ENCODE measurements at places on chromosomes 5 and 9.

DNA sequence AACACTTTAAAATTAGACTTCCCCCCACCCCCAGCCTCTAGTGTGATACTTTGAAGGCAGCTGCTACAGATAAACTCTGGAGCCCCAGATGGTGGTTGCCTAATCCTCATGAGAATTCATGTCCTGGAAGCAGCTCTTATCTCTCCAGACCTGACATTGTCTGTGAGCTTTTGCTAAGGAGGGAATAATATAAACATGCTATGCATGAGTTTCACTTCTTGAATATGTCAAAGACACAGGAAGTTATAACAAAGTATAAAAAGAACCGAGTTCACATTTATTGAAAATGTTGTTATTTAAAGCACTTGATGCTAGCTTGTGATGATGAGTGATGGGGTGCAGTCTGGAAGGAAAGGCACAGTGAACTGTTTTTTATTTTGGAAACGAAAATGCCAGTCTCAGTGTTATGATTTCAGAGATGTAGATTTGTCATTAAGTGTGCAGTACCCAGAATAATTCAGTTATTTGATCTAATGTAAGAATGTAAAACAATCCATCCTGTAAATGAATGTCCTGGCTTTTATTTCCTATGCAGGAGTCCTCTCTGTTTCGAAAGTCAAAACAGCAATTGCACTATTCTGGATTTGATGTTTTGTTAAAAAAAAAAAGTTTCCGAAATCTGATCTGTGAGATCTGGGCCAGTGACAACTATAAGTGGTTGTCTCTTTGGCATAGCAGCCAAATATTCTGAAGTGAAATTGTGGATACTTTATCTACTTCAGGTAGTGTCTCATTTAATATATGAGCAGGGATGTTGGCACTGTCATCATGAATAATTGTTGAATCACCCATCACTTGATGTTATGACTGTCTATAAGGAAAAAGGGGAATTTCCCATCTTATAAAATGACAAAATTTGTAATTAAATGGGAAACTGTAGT lies 77.0 kb downstream of the ZCCHC7 start:
- no peak for DNase-seq

DNA sequence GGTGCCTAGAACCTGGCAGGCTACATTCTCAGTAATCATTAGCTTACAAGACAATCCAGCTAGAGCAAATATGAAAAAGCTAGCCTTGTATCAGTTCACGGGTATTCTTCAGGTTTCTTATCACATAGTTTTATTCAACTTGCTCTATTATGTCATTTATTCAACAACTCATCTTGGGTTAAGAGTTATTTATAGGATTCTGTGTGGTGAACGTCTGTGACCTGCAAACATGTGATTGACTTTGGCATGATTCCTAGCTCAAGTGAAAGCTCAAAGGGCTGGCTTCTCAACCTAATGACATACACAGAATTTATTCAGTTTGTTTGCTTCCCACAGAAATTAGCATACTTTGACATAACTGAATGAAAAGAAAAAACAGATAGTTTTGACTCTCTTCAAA lies 173.1 kb downstream of the PLPPR1 start:
- no peak for DNase-seq

GRCh38 chr5:82820188-82820587 lies 257.0 kb downstream of the TMEM167A start:
- DNase-seq = no peak

GRCh38 chr9:115850548-115851304 lies 302.9 kb upstream of the PAPPA start:
- no peak for DNase-seq

DNA sequence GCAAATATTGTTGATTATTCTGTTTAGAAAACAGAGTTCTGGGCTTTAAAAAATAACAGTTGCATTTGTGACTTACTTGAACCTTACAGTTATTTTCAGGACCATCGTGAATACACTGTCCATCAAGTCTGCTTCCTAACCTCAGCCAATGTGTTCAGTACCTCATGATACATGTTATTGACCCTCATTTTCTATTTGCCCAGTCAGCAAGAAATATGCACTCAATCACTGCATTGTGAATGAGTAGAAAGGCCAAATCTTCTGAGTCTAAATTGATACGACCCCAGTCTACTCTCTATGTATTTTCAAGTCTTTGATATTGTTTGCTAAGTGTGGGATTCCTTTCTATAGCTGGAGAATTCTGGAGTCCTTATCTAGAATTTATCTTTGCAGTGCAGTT lies 156.2 kb downstream of the RAB3C start:
- DNase-seq = no peak

- no peak for DNase-seq
These were observed 31.0 kb upstream of the TCF7 start for GRCh38 chr5:134083517-134083916.

DNA sequence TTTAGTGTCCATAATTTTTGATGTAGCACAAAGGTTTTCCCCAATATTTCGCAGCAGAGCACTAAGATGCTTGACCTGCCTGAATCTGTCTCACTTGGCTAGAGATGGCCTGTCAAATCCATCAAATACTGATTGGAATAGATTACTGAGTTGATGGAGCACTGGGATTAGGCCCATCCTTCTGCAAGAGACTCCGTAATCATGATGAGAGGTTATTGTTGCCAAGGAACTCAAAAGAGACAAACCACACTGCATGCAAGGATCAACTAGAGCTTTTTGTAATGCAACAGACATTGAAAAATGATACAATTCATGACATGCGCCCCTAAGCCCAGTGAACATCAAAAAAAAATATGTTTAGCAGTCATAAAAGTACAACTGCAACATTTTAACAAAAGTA lies 585.3 kb upstream of the GRAMD2B start:
- DNase-seq = no peak

DNA sequence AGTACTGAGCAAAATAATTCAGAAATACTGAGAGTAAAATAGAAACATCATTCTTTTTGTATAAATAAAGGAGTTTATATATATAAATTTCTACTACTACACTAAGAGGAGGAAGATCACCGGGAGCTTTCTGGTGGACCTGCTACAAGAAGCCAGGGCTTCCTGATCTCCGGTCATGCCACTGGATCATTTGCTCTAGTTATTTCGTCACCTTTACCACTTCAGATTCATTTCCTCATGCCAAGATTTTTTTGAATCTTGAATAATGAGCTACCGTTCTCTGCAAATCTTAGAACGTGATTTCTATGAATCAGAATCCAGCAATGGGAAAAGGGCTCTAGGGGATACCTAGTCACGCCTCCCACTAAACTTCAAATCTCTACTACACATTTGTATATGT lies 51.9 kb upstream of the TBC1D9B start:
- no peak for DNase-seq

DNA sequence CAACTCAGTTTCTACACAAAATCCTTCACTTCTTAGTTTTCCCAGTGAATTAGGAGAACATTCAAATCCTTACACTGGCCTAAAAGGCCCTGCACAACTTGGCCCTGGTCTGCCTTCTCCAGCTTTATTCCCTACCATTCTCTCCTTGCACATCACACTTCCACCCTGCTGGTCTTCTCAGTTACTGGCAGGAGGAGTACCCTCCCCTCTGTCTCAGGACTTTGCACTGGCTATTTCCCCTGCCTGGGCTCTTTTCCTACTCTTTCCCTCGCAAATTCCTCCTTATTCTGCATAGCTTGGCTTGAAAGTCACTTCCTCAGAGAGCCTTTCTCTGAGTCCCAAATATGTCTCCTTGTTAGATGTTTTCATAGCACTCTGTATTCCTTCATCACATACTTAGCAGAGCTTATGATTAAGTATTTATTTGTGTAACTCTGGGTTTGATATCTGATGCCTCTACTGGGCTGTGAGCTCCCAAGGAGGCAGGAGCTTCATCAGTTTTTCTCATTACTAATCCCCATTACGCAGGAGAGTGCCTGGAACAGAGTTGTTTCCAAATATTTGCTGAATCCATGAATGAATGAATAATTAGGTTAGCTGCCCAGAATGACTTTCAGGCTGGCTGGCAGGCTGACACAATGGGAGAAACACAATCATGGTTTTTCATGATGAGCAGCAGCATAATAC lies 159.8 kb upstream of the KLF9 start:
- no peak for DNase-seq
